Naive thymus-derived CD8-positive, alpha-beta T cell (primary cell): ENCODE measurements at places on chromosomes 12 and 14.

DNA sequence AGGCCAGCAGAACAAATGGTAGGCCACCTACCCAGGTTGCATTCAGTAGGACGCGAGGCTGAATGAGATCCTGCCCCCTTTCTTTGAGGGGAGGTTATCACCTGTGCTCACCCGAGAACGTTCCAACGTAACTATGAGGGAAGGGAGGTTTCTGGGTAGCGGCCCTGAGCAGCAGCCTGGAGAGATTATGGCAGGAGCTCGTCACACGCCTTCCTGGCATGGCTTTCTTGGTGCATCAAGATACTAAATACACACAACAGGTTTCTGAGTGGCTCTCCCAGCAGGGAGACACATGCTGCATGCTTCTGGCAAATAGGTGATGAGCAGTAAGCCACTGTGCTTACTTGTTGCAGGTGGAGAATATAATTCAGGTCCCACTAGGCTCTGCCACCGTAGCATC, 147.7 kb downstream of the CALM1 start:
- DNase-seq: no peak

DNA sequence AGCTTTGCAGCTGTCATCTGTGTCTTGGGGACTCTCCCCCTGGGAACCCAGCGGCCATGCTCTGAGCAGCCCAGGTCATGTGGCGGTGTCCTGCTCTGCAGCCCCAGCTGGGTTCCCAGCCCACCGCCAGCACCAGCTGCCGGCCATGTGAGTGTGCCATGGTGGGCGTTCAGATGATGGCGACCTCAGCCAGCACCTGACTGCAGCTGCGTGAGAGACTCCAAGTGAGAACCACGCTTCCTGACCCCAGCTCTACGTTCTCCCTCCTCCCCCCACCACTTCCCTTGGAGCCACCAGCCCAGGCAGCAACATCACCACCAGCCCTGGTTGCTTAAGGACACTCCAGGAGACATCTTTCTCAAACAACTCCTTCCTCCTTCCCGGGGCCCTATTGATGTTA, 68.8 kb downstream of the SLC24A4 start:
- DNase-seq: no peak

- no peak for DNase-seq
Observed at GRCh38 chr14:85793533-85793932, 263.6 kb downstream of the FLRT2 start.

GRCh38 chr12:53174881-53175491, 5.5 kb upstream of the ZNF740 start:
- DNase-seq: no peak

GRCh38 chr12:54431911-54432814, 13.1 kb upstream of the ITGA5 start:
- DNase-seq: no peak

GRCh38 chr12:130452546-130452945, 114.9 kb downstream of the PIWIL1 start:
- DNase-seq: no peak
